ENCODE measurements at places on chromosomes 12 and 14.

DNA sequence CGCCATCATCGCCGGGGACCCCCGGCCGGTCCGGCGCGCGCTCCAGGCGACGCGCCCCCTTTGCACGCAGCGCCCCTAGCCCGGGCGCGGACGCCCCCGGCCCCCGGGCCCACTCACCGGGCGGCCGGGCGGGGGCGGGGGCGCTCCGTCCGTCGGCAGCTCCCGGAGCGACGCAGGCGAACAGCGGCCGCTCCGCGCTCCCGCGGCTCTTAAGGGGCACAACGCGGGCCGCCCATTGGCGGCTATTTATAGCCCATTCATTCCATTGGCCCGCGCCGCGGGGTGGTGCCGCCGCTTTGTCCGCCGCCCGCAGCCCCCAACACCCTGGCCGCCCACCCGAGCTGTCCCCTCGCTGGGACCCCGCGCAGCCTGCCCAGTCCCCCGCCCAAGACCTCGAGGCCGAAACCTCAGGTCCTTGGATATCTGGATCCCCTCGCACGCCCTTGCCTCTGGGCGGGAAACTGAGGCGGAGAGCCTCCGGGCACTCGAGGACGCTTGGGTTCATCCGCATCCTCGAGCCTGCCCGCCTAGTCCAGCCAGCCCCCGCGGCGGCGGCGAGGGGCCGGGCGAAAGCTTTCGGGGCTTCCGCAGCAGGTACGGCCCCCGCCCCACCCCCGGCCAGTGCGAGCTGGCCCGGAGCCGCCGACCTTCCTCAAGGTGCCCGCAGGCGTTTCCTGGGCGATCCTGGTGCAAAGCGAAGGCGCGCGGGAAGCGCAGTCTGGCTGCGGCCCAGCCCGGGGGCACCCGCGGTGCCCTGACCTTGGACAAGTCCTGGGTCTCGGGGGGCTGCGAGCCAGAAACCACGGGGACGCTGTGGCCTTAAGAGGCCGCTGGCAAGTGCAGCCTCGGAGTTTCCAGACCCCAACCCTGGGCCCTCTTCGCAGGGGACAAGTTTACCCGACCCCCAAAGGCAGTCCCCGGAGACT lies at the start of gene CKB:
Gene CKB (minus strand): TSS at position 182 of the 926 bp plus-strand sequence. CDS start 337 bp downstream, outside the sequence.
- DNase-seq: peak; percentile 72

DNA sequence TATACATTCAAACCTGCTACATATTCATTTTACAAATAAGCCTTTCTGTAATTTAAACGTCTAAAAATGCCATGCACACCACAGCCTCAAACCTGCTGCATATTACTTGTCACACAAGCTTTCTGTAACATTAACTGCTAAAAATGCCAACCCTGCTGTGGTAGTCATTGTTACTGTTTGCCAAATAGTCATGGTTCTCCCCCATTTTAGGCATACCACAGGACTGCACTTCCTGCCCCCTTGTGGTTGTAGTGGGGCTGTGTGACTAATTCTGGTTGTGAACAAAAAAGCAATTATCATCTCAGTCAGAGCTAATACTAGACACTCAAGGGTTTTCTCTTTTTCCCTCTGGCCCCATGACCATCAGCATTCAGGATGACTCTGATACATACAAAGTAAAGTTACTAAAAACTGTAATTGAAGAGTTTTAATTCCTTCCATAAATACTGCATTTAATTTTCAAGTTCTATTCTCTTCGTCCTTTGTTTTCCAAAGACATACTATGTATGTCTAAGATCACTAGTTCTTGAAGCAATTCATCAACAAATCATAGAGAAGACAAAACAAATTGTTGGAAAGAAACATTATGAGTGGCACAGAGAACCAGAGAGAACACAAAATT lies 5.7 kb upstream of the SLC35F4 start:
- DNase-seq: peak; percentile 21

- DNase-seq: no peak
Measured at GRCh38 chr12:52199294-52199919, 7.6 kb upstream of the KRT80 start.

DNA sequence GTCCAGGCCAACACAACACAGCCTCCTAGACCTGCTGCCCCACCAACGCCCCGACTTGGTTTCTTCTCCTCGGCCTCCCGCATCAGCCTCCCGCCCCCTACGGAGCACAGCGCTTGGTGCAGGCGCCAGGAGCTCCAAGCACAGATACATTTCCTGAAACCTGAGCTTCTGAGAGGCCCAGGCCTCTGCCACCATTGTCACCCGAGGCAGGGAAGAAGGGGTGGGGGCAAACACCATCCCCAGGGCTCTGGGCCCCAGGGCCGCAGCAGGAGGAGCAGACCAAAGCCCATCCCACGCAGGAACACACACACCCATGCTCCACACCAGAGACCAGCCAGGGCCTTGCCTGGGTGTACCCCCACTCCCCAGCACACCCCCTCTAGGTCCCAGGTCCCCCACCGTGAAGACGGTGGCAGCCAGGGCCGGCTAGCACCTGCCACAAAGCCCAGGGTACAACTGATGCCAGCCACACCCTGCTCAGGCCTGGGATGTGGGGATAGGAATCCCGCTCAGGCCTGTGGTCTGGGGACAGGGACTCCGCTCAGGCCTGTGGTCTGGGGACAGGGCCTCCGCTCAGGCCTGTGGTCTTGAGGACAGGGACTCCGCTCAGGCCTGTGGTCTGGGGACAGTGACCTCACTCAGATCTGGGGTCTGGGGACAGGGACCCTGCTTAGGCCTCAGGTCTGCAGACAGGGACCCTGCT lies 5.4 kb downstream of the JAG2 start:
- DNase-seq: no peak

- no peak for DNase-seq
Measured at GRCh38 chr14:23387916-23388882, 11.4 kb downstream of the CMTM5 start.

DNA sequence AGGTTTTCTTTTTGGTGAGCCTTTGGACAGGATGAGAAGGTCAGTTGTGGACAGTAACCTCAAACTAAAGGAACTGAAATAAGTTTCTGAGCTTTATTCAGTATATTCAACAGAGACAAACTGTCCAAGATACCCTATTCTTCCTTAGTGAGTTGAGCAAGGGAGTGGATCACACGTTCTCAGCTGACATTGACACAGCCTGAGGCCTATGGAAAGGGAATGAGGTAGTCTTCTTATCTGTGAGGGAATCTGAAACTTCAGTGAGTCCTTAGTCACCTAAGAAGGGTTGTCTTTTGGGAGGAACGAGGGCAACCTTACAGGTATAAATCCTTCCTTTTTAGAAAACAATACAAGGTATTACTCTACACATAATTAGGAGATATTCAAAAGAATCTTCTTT lies 5.0 kb upstream of the NUBPL start:
- no peak for DNase-seq

GRCh38 chr12:9118158-9118557 lies 2.4 kb upstream of the A2M start:
- no peak for DNase-seq

- no peak for DNase-seq
Measured at GRCh38 chr14:81161088-81161487, 59.7 kb downstream of the GTF2A1 start.

- no peak for DNase-seq
Measured at GRCh38 chr14:99862136-99862535, 68.9 kb downstream of the EML1 start.

DNA sequence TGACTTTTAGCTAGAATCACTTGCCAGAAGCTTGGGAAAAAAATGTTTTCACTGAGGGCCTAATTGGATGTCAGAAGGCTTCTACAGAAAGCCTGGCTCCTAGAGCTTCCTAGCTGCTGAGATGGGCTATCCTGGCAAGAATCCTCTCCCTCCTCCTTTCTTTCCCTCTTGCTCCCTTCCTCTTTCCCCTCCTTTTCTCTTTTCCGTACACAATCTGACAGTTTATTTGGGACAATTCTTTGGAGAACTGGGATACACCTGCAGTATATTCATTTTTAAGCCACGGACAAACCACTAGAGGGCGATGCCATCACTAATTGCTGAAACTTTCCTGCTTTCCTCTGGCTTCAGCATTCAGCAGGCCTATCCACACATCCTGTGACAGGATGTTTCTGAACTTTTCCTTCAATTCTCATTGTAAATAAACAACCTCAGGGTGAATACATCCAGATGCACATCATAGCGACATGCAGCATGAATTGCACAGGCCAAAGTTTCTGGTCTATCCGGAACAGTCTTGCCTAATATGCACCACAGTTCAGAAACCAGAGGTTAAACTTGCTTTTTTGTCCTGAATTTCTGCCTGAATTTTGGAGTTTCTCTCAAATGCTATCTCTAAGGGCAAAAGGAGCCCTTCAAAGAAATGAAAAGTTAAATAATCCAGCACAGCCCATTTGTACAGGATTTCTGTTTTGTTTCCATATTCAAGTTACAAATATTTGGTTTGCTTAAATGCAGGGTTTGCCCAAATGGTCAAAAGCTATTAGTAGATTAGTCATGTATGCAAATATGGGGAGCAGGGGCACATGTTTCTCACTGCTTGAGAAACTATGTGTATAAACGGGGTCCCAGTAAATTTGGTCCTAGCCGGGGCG lies 142.8 kb downstream of the PAWR start:
- DNase-seq: peak; percentile 66

GRCh38 chr14:68495101-68496039 lies 297.5 kb downstream of the ZFP36L1 start:
- no peak for DNase-seq

- DNase-seq: no peak
Measured at GRCh38 chr12:129862561-129863175, 41.2 kb downstream of the TMEM132D start.

DNA sequence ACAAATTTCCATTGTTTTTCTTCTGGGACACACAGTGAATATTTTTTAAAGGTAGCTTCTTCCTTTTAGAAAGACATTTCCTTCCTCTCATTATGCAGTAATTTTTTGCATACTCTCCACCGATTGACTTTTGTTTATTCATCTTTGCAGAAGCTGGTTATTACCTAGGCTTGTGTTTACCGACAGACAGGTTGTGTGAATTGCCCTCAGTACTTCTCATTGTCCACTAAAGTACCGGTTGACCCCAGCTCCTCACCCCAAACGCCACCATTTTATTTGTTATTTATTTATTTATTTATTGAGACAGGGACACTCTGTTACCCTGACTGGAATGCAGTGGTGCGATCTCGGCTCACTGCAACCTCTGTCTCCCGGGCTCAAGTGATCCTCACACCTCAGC lies 63.4 kb upstream of the MYL2 start:
- no peak for DNase-seq

DNA sequence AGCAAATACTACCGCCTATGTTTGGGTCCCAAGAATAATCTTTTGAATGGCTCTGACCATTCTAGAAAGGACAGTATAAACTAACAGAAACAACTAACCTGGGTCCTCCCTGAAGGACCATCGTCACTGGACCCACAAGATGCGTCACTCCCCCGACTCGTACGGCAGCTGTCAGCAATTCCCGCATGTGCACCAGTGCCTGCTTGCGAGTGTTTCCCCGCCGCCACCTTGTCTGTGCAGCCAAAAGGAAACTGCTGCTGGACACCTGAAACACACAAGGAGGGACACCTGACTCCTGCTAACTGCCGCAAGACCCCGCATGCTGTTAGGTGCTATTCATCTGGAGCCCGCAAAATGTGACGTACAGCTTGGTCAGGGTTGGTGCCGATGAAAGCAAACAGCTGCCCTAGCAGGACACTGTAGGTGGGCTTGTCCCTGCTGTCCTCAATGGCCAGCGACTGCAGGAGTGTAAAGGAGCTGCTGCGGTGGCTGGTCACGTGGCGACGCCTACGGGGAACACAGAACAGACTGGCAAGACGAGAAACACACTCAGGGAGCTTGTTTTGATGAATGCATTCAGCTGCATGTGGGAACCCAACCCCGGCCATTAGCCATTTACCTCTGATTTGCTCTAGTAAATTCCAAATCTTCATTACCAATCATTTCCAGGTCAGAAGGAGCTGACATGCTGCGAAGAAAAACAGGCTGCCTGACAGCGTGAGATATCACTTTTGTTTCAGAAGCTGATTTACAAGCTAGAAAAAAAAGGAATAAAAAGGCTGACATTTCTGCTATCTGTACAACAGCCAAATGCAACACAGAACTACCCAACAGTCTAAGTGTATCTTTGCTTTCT lies 118.1 kb downstream of the TRAFD1 start:
- no peak for DNase-seq

DNA sequence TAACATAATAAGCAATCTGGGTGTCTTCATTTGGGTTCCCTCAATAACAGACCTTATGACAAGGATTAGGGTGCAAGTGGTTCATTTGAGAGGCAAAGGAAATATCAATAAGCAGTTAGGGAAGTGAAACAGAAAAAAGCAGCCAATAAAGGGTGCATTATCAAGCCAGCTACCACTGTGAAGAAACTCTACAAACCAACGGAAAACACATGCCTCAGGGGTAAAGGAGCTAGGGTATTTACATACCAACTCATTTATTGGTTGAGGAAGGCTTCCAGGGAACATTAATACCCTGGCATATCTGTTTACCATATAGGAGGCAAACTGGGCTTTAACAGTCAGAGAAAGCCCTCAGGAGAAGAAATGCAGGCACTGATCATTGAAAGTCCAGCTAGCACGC lies 22.7 kb upstream of the IFNG-AS1 start:
- no peak for DNase-seq

GRCh38 chr12:3152011-3152511 lies 74.9 kb downstream of the TSPAN9 start:
- DNase-seq: no peak

DNA sequence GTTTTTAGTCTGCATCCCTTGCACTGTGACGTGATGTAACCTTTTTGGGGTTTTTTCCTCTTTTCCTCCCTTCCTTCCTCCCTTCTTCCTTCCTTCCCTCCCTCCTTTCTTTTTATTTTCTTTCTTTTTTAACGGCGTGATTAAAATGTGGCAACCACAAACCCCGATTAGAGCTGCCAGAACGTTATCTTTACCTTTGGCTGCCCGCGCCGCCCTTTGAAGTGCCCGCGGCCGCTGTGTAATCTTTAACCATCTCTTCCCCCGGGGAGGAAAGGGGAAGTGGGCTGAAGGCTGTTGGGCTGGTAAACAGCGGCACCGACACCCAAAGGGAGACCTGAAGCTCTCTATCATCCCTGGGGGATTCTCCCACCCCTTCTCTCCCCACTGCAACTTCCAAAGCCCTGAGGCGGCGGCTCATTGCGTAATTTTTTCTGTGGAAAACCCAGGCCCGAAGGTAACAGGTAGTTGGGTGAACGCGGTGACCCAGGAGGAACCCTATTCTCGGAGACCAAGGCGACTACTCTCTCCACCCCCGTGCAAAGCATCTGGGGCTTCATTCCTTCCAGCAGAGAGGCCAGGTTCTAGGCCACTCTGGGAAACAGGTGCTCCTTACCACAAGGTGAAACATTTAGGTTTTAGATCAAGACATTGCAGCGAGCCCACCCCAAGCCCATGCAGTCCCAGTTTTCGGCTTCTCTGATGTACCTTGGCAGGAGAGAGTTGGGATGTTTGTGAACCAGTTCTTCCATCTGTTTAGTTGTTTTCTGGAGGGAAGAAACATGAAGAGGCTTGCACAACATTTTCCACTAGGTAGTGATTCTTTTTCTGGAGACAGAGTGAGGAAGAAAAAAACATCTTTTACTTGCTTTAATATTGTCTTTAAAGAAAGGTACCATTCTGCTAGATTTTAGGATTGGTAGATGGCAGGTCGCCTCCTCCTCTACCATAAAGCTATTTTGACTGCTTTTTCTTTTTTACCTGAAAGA lies 1.5 kb downstream of the LGR5 start:
- no peak for DNase-seq

GRCh38 chr14:23562822-23563472 lies 4.6 kb downstream of the AP1G2 start:
- peak; percentile 68 for DNase-seq

All from A549 (cell line).